Esophagus muscularis mucosa (tissue), 4 donors: ENCODE measurements at places on chromosomes 16 and 17. TPM values are rescaled to one million over a fixed set of nuclear protein-coding genes. Genes with fewer than 3 reads are reported as not detected.

UBE2O gene
- total RNA-seq = 14.1 TPM

CDT1 gene
- total RNA-seq = not detected

SDR42E2 gene
- total RNA-seq = not detected

APRT gene
- total RNA-seq = 87.8 TPM

HNF1B gene
- not detected for total RNA-seq

PIRT gene
- 0.42 TPM for total RNA-seq

C16orf46 gene
- total RNA-seq = 2.7 TPM

CCDC92B gene
- total RNA-seq = 0.42 TPM

OR1A1 gene
- not detected for total RNA-seq

KRTAP4-9 gene
- total RNA-seq = not detected

GRCh38 chr16:68086336-68086841 lies 1.2 kb downstream of the NFATC3 start:
- DNase-seq = no peak
- no peaks in the 10 kb centered on the region for H3K36me3 ChIP-seq
- no peaks in the 10 kb centered on the region for H3K27me3 ChIP-seq
- peak overlapping the region; percentile 82 for H3K4me3 ChIP-seq
- peak overlapping the region; percentile 99 for H3K27ac ChIP-seq

- H3K27ac ChIP-seq = no peak overlapping the region
- H3K36me3 ChIP-seq = no peaks in the 10 kb centered on the region
- H3K27me3 ChIP-seq = no peaks in the 10 kb centered on the region
- DNase-seq = no peak
Measured at GRCh38 chr17:35766903-35767510, 6.3 kb downstream of the C17orf50 start.

DNA sequence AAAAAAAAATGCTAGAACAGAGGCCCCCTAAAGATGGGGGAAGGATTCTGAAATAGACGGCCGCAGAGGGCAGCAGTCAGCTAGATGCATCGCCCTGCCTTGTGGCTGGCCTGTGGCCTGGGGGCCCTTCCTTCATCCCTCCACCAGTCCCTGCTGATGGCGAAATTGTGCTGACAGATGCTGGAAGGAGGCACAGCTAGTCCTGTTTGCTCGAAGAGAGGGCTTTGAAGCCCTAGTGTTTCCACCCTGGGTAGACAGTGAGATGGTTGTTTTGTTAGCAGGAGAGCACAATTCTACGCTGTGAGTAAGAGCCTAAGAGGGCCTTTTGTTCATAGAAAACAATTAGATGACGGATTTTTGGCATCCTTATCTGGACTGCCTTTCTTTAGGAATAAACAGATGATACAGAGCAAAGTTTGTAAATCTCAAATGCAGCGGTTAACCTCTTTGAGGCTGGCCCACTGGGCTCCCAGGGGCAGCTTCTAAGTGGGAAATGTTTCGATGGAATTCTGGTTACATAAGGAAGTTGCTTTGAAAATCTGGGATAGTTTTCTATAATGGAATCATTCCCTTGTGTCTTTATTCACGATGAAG lies 23.0 kb downstream of the VPS35L start:
- peaks cover 95% of the 10 kb centered on the region for H3K36me3 ChIP-seq
- no peaks in the 10 kb centered on the region for H3K27me3 ChIP-seq

DNA sequence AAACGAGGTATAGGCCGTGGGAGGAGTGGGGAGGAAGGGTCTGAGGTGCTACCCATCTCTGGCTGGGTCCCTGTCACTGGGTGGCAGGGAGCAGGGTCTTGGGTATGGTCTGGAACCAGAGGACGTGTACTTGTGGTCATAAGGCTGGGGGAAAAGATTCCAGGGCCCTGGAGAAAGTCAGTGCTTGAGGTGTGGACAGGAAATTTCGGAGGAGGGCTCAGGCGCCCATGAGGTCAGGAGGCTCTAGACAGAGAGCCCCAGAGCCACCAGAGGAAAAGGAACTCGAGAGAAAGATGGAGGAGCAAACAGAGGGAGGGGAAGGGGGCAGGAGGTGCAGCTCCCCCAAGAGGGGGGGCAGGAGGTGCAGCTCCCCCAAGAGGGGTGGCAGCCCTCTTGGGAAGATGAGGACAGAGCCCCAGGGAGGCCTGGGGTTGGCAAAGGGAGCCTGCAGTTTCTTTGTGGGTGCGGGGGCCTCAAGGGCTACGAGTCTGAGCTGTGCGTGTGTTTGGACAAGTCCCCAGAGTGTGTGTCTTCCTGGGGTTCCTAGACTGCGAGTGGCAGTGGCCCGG lies 683 bp upstream of the SLC7A6 start:
- H3K36me3 ChIP-seq = peaks cover 11% of the 10 kb centered on the region
- no peak for DNase-seq

DNA sequence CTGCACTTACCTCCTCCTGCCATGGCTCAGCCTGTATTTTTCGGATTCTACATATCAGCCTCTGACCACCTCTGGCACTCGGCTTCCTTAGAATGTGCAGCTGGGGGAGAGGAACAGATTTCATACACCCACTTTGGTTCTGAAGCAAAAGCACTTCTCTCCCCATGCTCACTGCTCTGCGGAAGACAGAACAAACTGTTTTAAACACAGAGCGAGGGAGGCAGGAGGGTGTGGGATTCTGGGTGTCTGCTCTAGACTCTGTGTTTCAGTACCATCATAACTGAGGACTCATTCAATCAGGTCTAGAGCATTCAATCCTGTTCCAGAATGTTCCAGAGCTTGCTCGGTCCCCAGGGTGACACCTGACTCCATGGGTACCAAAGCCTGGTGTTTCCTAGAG lies 239.1 kb downstream of the GRIN2A start:
- DNase-seq = no peak
- H3K27me3 ChIP-seq = no peaks in the 10 kb centered on the region
- H3K27ac ChIP-seq = no peak overlapping the region
- H3K4me1 ChIP-seq = no peaks in the 10 kb centered on the region

GRCh38 chr17:8916466-8916865 lies 49.0 kb upstream of the PIK3R6 start:
- H3K4me3 ChIP-seq = no peak overlapping the region
- no peak for DNase-seq
- H3K36me3 ChIP-seq = no peaks in the 10 kb centered on the region
- no peak overlapping the region for H3K27ac ChIP-seq
- no peaks in the 10 kb centered on the region for H3K27me3 ChIP-seq

DNA sequence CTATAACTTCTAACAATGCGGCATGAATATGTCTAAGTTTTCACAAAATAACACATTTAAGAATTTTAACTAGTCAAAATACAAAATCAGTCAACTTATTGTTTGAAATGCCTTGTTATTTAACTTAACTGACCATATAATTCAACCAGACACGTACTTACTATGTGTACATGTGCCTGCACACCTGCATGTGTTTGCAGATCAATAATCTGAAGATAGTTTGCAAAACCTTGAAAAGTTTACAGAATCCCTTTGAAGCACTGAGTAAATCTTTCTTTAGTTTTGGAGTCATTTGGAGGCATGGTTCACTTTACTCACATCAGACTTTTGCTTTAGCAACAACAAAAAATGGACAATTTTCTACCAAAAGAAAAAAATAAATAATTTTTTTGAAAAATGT lies 363.8 kb downstream of the PMP22 start:
- H3K4me1 ChIP-seq = no peaks in the 10 kb centered on the region
- DNase-seq = no peak
- H3K27ac ChIP-seq = no peak overlapping the region

DNA sequence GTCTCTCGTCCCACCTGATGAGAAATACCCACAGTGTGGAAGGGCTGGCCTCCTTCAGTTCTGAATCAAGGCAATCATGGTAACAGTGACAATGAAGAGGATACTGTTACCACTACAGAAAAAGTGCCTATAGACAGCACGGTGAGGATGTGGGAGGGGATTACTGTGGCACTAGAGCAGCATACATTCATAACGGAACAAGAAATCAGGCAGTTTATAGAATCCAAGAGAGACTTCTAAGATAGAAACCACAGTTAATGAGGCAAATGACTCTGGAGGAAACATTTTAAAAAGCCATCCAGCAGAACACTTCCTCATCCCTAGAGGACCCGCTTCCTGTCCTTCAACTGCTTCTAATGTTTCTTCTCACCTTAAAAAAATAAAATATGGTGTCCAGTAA lies 2.7 kb downstream of the RUSF1 start:
- DNase-seq = no peak
- H3K27me3 ChIP-seq = no peaks in the 10 kb centered on the region
- no peak overlapping the region for H3K27ac ChIP-seq
- H3K4me1 ChIP-seq = peaks cover 38% of the 10 kb centered on the region

DNA sequence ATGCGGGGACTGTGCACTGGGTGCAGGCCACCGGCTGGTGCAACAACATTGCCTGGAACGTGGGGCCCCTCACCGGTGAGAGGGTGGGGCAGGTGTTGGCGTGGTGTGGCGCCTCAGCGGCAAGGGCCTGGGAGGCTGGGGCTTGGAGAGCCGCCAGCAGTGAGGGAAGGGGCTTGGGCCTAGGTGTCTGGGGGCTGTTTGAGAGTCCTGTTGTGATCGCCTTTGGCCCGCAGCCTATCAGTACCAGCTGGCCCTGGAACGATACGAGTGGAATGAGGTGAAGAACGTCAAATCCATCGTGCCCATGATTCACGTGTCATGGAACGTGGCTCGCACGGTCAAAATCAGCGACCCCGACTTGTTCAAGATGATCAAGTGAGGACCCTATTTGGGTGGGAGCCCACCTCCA lies 2.6 kb upstream of the TMEM88 start:
- no peak overlapping the region for H3K4me3 ChIP-seq
- DNase-seq = no peak
- peak overlapping the region; percentile 51 for H3K27ac ChIP-seq

- DNase-seq = no peak
- H3K4me3 ChIP-seq = no peak overlapping the region
- H3K4me1 ChIP-seq = peaks cover 27% of the 10 kb centered on the region
- H3K27ac ChIP-seq = no peak overlapping the region
- H3K36me3 ChIP-seq = no peaks in the 10 kb centered on the region
Measured at GRCh38 chr17:50052822-50053653, 2.9 kb upstream of the ITGA3 start.

DNA sequence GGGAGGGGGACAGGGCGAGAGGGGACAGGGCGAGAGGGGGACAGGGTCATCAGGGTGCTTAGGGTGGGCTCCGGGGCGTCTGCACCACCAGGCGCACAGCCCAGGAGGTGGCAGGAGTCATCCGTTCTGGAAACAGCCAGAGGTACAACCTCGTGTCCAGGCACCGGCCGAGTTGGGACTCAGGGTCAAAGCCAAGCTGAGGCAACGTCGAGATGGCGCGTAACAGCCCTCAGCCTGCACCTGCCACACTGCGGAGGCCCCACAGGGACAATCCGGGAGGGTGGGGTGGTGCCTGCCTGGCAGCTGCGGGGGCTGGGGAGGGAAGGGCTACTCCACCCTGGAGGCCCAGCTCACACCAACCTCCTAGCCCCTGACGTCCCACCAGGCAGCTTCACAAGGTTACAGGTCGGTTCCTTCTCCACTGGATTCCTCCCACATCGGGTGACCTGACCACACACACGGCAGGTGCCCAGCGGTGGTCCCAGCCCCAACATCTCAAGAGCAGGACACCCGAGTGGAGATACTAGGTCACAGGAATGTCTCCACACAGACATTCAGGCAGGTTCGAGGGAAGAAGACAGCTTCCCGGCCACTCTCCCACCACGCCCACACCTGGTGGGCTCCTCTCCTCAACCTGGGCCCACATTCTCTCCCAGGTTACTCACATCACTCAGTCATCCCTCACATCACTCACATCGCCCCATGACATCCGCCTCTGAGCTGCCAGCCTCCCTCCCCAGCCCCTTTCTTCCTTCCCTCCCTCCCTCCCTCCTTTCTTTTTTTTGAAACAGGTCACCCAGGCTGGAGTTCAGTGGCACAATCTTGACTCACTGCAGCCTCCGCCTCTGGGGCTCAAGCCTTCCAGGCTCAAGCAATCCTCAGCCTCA lies 47.3 kb downstream of the RPH3AL start:
- DNase-seq = no peak
- no peak overlapping the region for H3K27ac ChIP-seq
- no peak overlapping the region for H3K4me3 ChIP-seq
- H3K4me1 ChIP-seq = peaks cover 19% of the 10 kb centered on the region
- peaks cover 7% of the 10 kb centered on the region for H3K27me3 ChIP-seq

- H3K36me3 ChIP-seq = peaks cover 22% of the 10 kb centered on the region
- DNase-seq = no peak
- H3K4me3 ChIP-seq = no peak overlapping the region
- no peak overlapping the region for H3K27ac ChIP-seq
- no peaks in the 10 kb centered on the region for H3K27me3 ChIP-seq
Measured at GRCh38 chr17:19357351-19357750, 5.2 kb downstream of the B9D1 start.

DNA sequence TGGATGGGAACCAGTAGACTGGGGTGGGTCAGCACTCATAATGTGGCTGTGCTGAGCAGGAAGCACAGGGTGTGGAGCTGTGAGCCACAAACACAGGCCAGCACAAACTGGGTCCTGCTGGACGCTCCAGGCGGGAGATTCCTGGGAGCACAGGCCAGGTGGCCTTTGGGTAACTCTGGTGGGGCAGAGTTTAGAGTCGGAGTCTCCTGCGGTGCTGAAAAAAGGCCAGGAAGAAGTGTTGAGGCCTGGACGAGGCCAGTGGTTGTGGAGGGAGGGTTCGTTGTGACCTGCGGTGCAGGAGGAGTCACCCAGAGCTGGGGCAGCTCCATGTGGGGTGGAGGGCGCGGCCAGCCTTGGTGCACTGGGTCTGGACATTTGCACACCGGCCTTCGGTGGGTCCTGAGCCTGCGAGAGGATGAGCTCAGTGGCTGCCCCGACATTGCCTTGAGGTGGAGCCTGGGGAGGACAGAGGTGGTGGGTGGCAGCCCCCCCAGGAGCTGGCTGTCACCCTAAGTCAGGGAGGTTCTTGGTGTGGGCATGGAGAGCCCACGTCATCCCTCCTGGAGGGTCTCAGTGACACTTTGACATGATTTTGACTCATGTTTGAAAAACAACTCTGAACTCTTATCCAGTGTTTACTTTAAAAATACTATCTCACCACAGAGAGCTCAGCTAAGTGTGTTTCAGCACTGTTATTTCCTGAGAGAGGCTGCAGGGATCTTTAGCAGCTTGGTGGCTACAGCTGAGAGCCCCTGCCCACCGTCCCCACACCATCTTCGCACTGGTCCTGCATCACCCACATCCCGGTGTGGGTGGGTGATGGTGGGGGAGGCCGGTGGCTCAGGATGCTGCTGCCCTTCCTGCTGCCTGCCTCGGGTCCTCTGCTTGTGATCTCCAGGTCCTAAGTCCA lies 98.7 kb downstream of the NPIPB11 start:
- no peaks in the 10 kb centered on the region for H3K27me3 ChIP-seq
- H3K4me1 ChIP-seq = no peaks in the 10 kb centered on the region
- H3K27ac ChIP-seq = no peak overlapping the region
- H3K36me3 ChIP-seq = peaks cover under 1% of the 10 kb centered on the region
- DNase-seq = no peak

DNA sequence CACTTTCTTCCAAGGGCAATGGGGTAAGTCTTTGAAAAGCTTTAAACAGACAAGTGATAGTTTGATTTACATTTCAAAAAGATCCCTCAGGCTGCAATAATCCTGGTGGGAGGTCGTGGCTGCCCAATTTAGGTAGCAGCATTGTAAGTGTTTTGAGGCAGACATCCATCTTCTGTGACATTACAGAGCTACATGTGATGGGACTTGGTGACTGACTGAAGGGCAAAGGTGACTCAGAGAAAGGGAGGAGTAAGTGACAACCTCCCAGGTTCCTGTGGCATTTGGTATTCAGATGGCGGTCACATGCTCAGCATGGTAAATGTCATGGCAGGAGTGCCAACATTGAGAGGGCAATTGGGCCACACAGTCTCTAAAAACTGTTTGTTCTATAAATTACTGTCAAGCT lies 26.5 kb downstream of the STAT3 start:
- no peak for DNase-seq
- H3K27me3 ChIP-seq = no peaks in the 10 kb centered on the region
- H3K36me3 ChIP-seq = peaks cover 8% of the 10 kb centered on the region
- H3K4me1 ChIP-seq = peaks cover 90% of the 10 kb centered on the region
- peak overlapping the region; percentile 65 for H3K27ac ChIP-seq
- no peak overlapping the region for H3K4me3 ChIP-seq
